Uterus (tissue), 4 donors: ENCODE measurements at places on chromosomes 7 and 10. TPM values are rescaled to one million over a fixed set of nuclear protein-coding genes. Genes with fewer than 3 reads are reported as not detected.

- no peaks in the 10 kb centered on the region for H3K27me3 ChIP-seq
- H3K4me1 ChIP-seq = no peaks in the 10 kb centered on the region
- H3K4me3 ChIP-seq = no peak overlapping the region
- no peak overlapping the region for H3K27ac ChIP-seq
Observed at GRCh38 chr10:126889421-126889820, 15.8 kb upstream of the DOCK1 start.

ITGA8 gene
- 64.8 TPM for total RNA-seq

DNA sequence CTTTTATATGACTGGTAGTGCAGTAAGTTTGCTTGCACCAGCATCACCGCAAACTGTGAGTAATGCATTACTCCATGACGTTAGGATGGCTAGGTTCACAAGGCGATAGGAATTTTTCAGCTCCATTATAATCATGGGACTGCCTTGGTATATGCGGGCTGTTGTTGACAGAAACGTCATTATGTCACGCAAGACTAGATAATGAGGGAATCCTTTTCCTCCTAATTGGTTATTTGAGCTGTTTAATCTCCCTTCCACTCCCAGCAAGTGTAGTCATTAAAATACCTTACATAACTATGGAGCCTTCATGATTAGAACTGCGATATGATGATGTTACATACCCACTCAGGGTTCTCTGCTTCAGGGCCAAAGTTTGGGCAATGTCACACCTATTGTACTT lies 17.3 kb downstream of the KLLN start:
- H3K36me3 ChIP-seq = no peaks in the 10 kb centered on the region
- H3K4me1 ChIP-seq = no peaks in the 10 kb centered on the region
- H3K27ac ChIP-seq = no peak overlapping the region

DNA sequence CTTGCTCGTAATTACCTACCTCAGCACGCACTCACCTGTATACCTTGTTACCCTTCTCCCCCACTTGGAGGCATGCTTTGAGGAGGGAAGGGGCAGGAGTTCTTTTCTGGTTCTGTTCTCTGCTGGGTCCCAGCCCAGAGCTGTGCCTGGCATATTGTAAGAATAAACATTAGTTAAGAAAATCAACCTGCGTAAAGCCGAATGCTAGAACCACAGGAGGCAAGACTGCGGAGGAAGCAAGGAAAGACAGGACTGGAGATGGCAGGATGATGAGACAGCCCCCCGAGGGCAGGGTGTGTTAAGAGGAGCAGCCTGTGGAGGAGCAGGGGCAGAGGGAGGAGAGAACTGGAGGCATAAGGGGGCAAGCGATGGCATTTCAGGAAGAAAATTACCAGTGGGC lies 9.5 kb downstream of the C10orf53 start:
- H3K27me3 ChIP-seq = no peaks in the 10 kb centered on the region
- no peak for DNase-seq
- H3K4me3 ChIP-seq = no peak overlapping the region
- no peaks in the 10 kb centered on the region for H3K36me3 ChIP-seq
- H3K27ac ChIP-seq = no peak overlapping the region
- no peaks in the 10 kb centered on the region for H3K4me1 ChIP-seq

- H3K4me3 ChIP-seq = no peak overlapping the region
- no peaks in the 10 kb centered on the region for H3K27me3 ChIP-seq
- no peak for DNase-seq
- no peaks in the 10 kb centered on the region for H3K36me3 ChIP-seq
- H3K27ac ChIP-seq = peak overlapping the region; percentile 23
Observed at GRCh38 chr7:20307901-20308300, 22.8 kb upstream of the ITGB8 start.

GRCh38 chr10:88890681-88891381 lies 10.8 kb downstream of the STAMBPL1 start:
- no peaks in the 10 kb centered on the region for H3K27me3 ChIP-seq
- H3K27ac ChIP-seq = no peak overlapping the region
- no peak overlapping the region for H3K4me3 ChIP-seq
- no peaks in the 10 kb centered on the region for H3K4me1 ChIP-seq
- H3K36me3 ChIP-seq = no peaks in the 10 kb centered on the region

- peak overlapping the region; percentile 65 for H3K27ac ChIP-seq
- no peaks in the 10 kb centered on the region for H3K36me3 ChIP-seq
- no peak for DNase-seq
- no peaks in the 10 kb centered on the region for H3K27me3 ChIP-seq
Observed at GRCh38 chr7:30163231-30163894, 28.6 kb downstream of the MTURN start.

DNA sequence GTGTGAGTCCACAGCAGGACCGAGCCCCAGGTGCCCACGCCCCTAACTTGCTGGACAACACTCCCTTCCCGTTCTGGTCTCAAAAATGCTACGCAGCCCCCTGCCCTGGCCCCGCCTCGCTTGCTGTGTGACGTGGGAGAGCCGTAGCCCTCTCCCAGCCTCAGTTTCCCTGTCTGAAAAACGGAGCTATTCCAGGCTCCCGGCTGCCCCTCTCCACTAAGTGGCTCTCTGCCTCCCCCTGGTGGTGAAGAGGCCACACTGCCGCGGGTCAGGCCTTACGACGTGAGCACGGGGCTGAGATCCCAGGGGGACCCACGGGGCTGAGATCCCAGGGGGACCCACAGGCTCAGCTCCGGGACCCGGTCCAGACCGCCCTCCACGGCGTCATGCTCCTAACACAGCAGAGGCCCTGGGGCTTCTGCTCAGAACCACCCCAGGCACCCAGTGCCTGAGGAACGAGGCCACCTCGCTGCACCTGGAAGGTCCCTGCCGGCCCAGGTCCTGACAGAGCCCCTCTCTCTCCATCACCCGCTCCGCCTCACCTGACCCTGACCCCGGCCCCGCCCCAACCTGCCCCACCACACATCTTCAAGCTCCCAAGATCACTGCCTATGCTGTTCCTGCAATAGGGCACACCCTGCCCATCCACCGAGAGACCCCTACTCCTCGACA lies 26.7 kb downstream of the MICALL2 start:
- peak; percentile 61 for DNase-seq
- H3K4me3 ChIP-seq = no peak overlapping the region
- H3K36me3 ChIP-seq = no peaks in the 10 kb centered on the region
- no peaks in the 10 kb centered on the region for H3K4me1 ChIP-seq
- H3K27me3 ChIP-seq = peaks cover 6% of the 10 kb centered on the region

DNA sequence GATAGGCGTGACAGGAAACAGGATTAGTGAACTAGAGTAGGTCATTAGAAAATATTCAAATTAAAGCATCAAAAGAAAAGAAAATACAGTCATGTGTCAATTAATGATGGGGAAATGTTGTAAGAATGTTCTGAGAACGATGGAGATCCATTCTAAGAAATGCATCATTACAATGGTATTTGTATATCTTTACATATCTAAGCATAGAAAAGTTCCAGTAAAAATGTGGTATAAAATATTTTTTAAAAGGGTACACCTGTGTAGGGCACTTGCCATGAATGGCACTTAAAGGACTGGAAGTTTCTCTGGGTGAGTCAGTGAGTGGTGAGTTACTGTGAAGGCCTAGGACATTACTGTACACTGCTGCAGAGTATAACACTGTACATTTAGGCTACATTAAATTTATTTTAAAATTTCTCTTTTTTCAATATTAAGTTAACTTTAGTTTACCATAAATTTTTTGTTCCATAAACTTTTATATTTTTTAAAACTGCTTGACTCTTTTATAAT lies 282.5 kb downstream of the BMPER start:
- no peak overlapping the region for H3K4me3 ChIP-seq
- H3K27ac ChIP-seq = no peak overlapping the region
- no peaks in the 10 kb centered on the region for H3K36me3 ChIP-seq
- H3K4me1 ChIP-seq = no peaks in the 10 kb centered on the region
- H3K27me3 ChIP-seq = no peaks in the 10 kb centered on the region

ANKRD26 gene
- total RNA-seq = 4.1 TPM

DNA sequence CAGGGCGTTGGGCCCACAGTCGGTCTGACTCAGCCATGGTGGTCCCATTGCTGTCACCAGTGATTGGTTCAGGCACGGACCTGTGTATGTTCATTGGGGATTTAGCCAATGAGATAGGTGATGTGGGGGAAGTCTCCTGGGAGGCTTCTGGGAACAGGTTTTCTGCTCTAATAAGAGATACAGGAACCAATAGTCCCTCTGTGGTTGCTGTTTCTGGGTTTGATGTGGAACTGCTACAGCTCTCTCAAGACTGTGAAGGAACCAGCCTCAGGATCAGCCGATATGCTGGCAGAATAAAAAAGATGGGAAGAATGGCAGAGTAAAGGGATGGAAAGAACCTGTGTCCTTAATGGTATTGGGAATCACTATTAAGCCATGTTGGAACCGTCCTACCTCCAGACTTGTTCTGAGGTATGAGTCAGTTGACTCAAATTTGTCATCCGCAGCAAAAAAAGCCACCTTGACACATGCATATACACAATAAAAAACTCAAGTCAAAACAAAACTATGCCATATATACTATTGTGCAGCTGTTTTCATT lies 70.6 kb downstream of the MCMBP start:
- DNase-seq = no peak
- no peaks in the 10 kb centered on the region for H3K27me3 ChIP-seq
- H3K4me3 ChIP-seq = no peak overlapping the region
- no peaks in the 10 kb centered on the region for H3K4me1 ChIP-seq
- H3K27ac ChIP-seq = no peak overlapping the region
- H3K36me3 ChIP-seq = no peaks in the 10 kb centered on the region

EGR2 gene
- total RNA-seq = 0.26 TPM

GRCh38 chr7:138285129-138285528 lies 174.9 kb upstream of the TRIM24 start:
- DNase-seq = no peak
- H3K36me3 ChIP-seq = no peaks in the 10 kb centered on the region
- no peak overlapping the region for H3K4me3 ChIP-seq
- no peaks in the 10 kb centered on the region for H3K27me3 ChIP-seq
- no peak overlapping the region for H3K27ac ChIP-seq

OR6V1 gene
- not detected for total RNA-seq

- no peak overlapping the region for H3K4me3 ChIP-seq
- no peaks in the 10 kb centered on the region for H3K4me1 ChIP-seq
- no peak for DNase-seq
- H3K36me3 ChIP-seq = no peaks in the 10 kb centered on the region
Observed at GRCh38 chr10:108454793-108455192, 1290.3 kb upstream of the SORCS1 start.

GRCh38 chr7:50303335-50304128 lies 984 bp upstream of the IKZF1 start:
- H3K4me3 ChIP-seq = no peak overlapping the region
- DNase-seq = no peak
- H3K27me3 ChIP-seq = no peaks in the 10 kb centered on the region
- no peaks in the 10 kb centered on the region for H3K36me3 ChIP-seq
- no peaks in the 10 kb centered on the region for H3K4me1 ChIP-seq

DNA sequence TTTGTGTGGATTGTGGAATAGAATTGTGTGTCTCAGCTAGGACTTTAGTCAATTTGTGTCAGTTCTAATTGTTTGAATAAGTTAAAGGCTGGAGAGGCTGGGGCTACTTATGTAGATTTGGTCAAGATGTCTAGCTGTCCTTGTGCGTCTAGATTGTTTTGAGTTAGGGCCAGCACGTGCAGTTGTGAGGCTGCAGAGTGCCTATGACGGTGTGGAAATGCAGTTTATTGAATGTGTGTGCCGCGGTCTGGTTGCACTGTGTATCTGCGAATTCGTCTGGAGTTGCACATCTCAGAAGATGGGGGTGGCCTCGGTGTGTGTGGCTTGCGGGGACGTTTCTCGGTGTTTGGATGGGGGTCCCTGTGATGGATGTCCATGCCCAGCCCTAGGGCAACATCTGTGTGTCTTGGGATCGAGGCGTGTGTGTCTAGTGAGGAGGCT lies 10.2 kb downstream of the EMX2 start:
- H3K27ac ChIP-seq = peak overlapping the region; percentile 98
- peaks cover 8% of the 10 kb centered on the region for H3K4me1 ChIP-seq
- H3K36me3 ChIP-seq = no peaks in the 10 kb centered on the region
- peak overlapping the region; percentile 40 for H3K4me3 ChIP-seq

DNA sequence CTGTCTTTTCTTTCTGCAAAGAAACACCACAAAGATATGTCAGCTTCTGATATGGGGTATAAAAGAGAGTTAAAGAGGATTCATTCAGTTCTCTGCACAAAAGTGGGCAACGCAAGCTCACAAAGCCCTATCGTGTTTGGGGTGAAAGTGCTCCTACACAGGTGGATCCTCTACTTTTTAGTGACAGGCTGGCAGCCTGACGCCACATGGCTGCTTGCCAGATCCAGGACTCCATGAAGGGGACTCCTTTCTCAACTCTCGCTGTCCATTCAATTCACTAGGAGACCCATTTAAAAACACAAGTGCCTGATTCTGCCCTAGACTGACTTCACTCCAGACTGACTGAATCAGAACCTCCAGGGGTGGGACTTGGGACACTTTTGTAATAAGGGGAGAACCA lies 8.0 kb downstream of the PARP12 start:
- no peaks in the 10 kb centered on the region for H3K36me3 ChIP-seq
- H3K4me3 ChIP-seq = no peak overlapping the region
- no peaks in the 10 kb centered on the region for H3K27me3 ChIP-seq
- H3K27ac ChIP-seq = no peak overlapping the region
- DNase-seq = no peak
- no peaks in the 10 kb centered on the region for H3K4me1 ChIP-seq

- no peak overlapping the region for H3K27ac ChIP-seq
- H3K4me3 ChIP-seq = no peak overlapping the region
- H3K4me1 ChIP-seq = no peaks in the 10 kb centered on the region
Observed at GRCh38 chr7:74233655-74234285, 20.4 kb downstream of the RFC2 start.

KLLN gene
- not detected for total RNA-seq

DNA sequence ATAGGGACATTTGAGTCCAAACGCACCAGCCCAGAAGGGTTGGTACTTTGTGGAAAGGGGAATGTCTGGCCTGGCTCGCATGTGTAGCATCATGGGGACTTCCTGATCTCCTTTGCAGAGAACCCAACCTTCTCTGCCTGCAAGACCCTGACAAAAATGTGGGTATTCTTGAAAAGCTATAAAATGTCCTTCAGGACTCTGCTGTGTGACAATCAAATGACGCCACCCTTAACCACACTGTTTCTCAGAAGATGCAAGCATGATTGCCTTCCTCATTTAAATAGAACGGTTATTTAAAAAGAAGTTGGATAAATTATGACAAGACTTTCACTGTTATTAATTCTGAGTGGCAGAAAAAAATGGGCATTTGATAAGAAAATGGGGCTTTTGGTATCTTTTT lies 15.1 kb upstream of the GPR15LG start:
- H3K27me3 ChIP-seq = no peaks in the 10 kb centered on the region
- H3K4me1 ChIP-seq = no peaks in the 10 kb centered on the region
- no peak overlapping the region for H3K27ac ChIP-seq
- no peaks in the 10 kb centered on the region for H3K36me3 ChIP-seq
- no peak overlapping the region for H3K4me3 ChIP-seq

DNA sequence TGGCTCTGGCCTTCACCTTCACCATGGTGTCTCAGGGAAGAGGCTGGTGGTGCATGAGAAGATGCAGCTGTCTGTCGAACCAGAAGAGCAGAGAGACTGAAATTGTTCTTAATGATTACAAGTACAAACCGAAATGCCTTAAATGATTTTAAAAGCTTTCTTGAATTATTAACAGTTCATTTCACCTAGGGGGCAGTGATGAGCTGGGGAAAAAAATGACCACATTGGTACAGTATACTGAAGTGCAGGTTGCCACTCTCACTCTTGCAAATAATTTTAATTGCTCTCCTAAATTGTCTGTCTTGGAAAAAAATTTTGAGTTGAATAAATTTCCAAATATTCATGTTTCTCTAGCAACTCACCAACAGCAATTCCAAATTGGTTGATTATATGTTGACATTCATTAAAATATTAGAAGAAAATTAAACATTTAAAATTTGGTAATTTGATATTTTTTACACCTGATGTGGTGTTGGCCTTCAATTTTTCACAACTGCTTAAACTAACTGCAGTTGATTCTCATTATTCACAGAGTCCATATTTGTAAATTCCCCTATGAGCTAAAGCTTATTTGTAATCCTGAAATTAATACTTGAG lies 692.6 kb downstream of the ZWINT start:
- no peak overlapping the region for H3K4me3 ChIP-seq
- no peaks in the 10 kb centered on the region for H3K36me3 ChIP-seq
- no peaks in the 10 kb centered on the region for H3K4me1 ChIP-seq
